Smooth muscle cell of the coronary artery (primary cell): ENCODE measurements at places on chromosomes 2 and 18. TPM values are rescaled to one million over a fixed set of nuclear protein-coding genes. Genes with fewer than 3 reads are reported as not detected.

AQP12B gene
- not detected in 2 replicates for total RNA-seq

ZSCAN30 gene
- 13.6 and 17.0 TPM in 2 replicates for total RNA-seq

GAL3ST2 gene
- 0.23 TPM in 1 of 2 replicates, not detected in the other for total RNA-seq

MTCL1 gene
- total RNA-seq = 26.7 and 68.1 TPM in 2 replicates

ARHGEF33 gene
- total RNA-seq = 0.15 and 0.59 TPM in 2 replicates

DNER gene
- 0.60 and 0.82 TPM in 2 replicates for total RNA-seq
